ENCODE measurements at places on chromosomes 16 and 17.

GRCh38 chr16:88437367-88437964 is 15.6 kb upstream of the ZFPM1 start:
- DNase-seq = peak; percentile 43

- DNase-seq = no peak
Measured at GRCh38 chr16:15822957-15823356, 33.9 kb downstream of the MYH11 start.

DNA sequence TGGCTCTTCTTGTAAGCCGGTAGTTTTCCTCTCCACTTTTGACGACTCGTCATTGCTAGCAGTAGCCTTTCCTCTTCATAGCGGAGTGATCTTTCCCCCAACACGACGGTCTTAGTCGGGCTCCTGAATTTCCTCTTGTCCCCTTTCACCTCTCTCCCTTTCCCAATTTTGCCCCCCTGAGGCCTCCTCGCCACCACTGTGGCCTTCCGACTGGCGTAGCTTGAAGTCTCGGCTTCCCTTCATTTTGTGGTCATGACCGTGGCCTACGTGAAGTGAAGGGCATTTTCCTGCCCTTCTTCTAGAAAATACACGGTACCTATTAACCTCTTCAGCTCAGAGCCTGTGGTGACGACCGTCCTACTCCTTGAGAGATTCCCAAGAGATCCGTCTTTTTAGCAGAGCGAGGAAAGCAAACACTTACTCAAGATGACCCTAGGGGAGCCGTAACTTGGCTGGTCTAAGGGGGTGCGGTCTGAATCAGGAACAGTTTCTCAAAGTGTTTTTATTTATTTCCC is 787 bp downstream of the PRKAR1A start:
- DNase-seq = peak; percentile 36

DNA sequence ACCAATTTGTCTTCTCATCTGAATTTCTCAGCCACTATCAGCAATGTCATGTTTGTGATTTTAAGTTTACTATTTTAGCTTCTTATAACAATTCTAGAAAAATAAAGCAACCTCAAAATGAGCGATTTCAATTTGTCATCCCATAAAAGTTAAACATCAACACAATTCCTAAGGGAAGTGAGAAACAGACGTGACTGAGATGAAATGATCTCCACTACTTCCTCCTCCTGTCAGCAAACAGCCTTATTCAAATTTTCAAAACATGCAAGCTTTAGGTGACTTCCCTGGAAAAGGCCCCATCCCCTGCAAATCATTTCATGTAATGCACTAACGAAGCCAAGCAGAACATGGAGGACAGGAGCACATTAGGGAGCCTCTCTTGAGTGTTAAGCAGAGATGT is 64.9 kb downstream of the ZNF652 start:
- DNase-seq = no peak

- DNase-seq = no peak
Measured at GRCh38 chr17:27581016-27581415, 50.0 kb upstream of the LGALS9 start.

DNA sequence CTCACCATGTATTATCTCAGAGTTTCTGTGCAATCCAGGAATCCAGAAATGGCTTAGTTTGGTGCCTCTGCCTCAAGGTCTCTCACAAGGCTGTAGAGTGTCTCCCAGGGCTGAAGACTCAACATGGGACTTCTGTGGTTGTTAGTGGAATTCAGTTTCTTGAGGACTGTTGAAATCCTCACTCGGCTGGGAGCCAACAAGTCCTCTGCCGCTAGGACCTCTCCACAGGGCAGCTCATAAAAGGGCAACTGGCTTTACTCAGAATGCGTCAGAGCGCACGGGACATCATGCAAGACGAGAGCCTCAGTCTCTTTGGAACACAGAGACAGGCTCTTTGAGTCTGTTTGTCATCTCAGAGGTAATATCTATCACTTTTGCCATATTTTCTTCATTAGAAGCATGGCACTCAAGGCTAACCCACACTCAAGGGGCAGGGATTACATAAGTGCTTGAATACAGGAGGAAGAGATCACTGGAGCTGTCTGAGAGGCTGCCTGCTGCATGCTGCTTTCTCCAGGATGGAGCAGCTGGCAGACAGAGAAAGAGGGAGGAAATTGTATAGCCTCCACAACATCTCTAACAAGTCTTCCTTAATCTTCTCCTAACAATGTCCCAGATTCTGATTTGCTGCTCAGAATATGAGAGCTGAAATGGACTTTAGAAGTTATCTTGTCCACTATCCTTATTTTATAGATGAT is 97.5 kb upstream of the ASIC2 start:
- DNase-seq = no peak

- DNase-seq = no peak
Measured at GRCh38 chr16:12672986-12673385, 130.7 kb downstream of the CPPED1 start.

GRCh38 chr17:83194761-83195329 is 115.4 kb downstream of the METRNL start:
- DNase-seq = no peak

- DNase-seq = peak; percentile 93
Measured at GRCh38 chr17:39099663-39100286, 51.7 kb downstream of the PLXDC1 start.

- DNase-seq = peak; percentile 33
Measured at GRCh38 chr17:6701719-6702118, 11.4 kb downstream of the SLC13A5 start.

DNA sequence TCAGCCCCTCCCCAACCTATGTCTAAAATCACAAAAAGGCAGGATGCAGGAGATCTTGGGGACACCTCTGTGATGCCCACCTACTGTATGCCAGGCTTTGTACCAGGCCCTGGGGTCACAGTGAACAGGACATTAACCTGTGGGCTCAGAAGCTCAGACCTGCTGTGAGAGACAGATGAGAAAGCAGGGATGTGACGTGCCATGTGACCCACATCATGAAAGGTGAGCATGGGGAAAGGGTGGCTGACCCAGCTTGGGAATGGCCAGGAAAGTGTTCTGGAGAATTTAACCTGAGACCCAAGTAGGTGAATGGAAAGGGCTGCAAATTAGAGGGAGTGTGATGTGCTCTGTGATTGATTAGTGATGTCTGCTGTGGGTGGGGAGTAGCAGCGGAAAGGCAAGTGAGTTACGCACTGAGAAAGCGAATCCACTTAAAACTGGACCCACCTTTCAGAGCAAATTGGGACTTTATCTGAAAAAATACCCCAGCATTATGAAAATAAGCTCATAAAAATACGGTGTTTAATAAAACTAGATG is 132.2 kb downstream of the IRF8 start:
- DNase-seq = no peak

- no peak for DNase-seq
Measured at GRCh38 chr16:49782405-49782804, 73.5 kb downstream of the ZNF423 start.

DNA sequence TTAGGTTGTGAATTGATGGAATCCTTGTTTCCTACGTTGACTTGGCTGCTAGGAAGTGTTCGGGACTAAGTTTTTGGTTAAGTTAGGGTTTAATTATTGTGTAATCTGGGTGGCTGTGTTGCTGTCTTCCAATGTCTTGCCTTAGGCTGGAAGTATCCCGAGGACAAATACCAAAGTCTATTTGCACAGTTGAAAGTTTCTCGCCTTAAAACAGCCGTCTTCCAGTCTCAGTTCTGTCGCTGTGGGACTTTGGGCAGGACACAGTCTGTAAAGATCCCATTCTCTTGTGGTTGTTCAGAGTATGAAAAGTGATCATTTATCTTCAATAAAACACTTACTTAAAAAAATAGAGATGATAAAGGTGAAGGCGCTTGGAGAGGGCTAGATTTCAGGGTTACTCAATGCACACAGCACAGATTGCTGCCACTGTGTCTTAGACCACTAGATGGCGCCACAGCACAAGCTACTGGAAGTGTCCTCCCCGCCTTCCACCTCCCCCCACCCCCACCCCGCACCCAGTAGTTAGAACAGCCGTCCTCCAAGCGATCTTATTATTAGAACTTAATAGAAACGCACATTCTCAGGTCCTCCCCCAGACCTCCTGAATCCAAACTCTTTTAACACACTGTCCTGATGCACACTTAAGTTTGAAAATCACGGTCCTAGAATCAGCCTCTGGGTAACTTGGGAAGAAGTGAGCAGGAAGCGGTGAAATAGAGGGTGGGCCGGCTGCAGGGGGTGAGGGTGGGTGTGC is 45.8 kb downstream of the AKAP1 start:
- peak; percentile 83 for DNase-seq

DNA sequence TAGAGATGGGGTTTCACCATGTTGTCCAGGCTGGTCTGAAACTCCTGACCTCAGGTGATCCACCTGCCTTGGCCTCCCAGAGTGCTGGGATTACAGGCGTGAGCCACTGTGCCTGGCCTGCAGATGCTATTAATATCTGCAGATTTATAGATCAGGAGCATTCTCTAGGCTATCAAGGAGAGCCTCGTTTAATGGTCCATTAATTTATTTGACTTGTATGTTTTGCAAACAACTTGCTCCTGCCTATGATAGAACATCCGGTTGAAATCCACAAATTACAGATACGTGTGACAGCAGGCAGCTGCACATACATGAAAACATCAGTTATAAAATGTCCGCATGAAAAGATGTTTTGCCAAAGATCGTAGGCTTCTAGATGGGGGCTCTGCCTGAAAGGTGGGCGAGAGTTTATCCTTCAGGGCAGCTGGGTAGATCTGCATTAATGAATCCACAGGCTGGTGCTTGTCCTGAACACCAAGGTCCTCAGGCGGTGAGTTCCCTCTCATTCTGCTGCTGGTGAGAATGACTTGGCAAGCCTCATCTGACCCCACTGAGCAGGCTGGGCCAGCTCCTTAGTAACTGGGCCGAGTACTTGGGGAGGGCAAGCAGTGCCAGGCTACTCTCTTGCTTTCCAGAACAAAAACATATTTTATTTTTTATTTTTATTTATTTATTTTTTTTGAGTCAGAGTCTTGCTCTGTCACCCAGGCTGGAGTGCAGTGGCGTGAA is 37.1 kb upstream of the MGAT5B start:
- no peak for DNase-seq

DNA sequence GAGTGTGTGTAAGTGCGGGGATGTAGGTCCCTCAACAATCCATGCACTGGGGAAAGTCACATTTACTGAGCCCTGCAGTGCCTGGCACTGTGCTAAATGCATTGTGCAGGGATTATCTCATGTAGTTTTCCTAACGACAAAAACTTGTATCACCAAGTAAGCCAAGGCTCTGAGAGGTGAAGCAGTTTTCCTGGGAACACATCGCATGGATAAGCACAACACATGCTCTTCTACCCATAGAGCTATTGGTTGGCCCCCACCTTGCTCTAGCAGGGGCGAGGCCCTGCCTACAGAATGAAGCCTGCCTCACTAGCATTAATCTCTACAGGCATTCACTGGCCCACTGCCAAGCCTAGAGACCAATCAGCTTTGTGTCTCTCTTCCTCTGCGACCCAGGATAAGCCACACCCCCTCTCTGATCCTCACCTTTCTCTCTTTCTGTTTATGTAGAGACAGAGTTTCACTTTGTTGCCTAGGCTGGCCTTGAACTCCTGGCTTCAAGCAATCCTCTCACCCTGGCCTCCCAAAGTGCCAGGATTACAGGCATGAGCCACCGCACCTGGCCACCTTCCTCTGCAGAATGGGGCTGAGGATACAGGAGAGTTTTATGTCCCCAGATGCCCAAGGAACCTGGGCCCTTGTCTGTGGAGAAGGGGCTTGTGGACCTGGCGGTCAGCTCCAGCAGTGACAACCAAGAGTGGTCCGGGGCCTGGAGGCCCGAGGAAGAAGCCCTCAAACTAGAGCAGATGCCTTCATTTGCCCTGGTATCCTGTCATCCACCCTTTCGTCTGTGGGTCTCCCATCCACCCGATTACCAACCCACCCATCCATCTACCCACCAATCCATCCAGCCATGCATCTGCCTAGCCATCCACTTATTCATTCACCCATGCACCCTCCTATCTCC is 12.8 kb downstream of the CDH16 start:
- peak; percentile 97 for DNase-seq

GRCh38 chr17:7215652-7216180 is 3.9 kb downstream of the DLG4 start:
- no peak for DNase-seq

- no peak for DNase-seq
Measured at GRCh38 chr16:86752582-86753175, 174.3 kb downstream of the FOXL1 start.

GRCh38 chr17:82110298-82110697 is 12.3 kb upstream of the FASN start:
- no peak for DNase-seq

GRCh38 chr17:30225919-30226553 is 9.5 kb downstream of the SLC6A4 start:
- no peak for DNase-seq

DNA sequence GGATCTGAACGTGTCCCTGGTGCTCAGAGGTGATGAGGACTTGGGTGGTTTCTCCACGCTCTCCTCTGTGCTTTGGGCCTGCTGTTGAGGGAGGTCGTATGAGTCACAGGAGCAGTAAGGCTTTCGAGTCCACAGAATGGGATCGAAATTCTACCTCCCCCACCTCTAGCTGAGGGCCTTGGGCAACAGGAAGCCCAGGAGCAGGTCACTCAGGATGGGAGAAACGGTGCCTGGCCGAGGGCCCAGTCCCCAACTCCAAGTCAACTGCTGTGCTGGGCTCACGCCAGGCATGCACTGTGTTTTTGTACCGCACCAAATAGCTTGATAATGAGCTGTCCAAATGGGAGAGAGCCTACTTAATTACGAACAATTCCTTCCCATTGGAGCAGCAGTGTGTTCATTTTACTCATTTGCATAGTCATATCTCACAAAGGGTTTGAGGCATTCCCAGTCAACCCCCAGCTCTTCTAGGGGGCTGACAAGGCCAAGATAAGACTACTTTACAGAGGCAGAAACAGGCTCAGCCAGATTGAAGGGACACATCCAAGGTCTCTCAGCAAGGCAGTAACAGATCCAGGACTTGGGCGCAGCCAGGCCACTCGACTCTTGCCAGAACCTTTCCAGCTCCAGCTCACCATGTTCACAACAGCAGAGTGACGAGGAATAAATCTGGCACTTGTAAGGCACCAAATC is 53.6 kb downstream of the WNT3 start:
- no peak for DNase-seq

GRCh38 chr16:11669380-11670146 is 1.3 kb downstream of the SNN start:
- DNase-seq = no peak

- DNase-seq = no peak
Measured at GRCh38 chr17:37708616-37709212, 36.1 kb downstream of the HNF1B start.

DNA sequence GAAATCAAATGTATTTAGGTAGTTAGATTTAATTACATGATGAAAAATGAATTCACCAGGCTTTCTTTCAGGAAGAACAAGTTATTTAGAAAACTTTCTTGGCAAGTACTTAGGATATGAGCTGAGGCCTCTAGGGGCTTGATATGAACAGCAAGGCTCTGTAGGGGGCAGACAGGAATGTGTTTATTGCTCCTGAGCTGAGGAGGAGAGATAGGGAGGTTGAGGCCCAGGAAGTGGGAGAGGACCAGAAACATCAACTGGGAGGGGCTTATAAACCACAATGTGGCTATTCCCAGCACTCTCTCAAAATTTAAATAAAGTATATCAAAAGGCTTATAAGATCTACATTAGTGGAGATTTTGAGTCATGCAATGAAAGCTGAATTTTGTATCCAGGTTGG is 154.0 kb upstream of the MAF start:
- DNase-seq = no peak
